Subcutaneous preadipocyte (primary cell): ENCODE measurements at places on chromosomes 5 and 9. TPM values are rescaled to one million over a fixed set of nuclear protein-coding genes. Genes with fewer than 3 reads are reported as not detected.

GLRA1 gene
- not detected in 2 replicates for total RNA-seq

PLPP7 gene
- total RNA-seq, result 7.8 and 13.6 TPM in 2 replicates

SLC1A1 gene
- total RNA-seq, result 28.7 and 32.1 TPM in 2 replicates

ZNF79 gene
- total RNA-seq, result 6.6 and 9.4 TPM in 2 replicates

TTC33 gene
- 9.6 and 11.7 TPM in 2 replicates for total RNA-seq

PAEP gene
- not detected in 2 replicates for total RNA-seq

LURAP1L gene
- total RNA-seq, result 28.9 and 34.9 TPM in 2 replicates

SNAPC4 gene
- 17.2 and 19.8 TPM in 2 replicates for total RNA-seq

RLN2 gene
- not detected in 2 replicates for total RNA-seq

INSL4 gene
- total RNA-seq, result not detected in 2 replicates

LPAR1 gene
- 74.5 and 141 TPM in 2 replicates for total RNA-seq

RORB gene
- total RNA-seq, result 0.37 and 1.2 TPM in 2 replicates

PCDHAC1 gene
- total RNA-seq, result not detected in 2 replicates

FBP1 gene
- not detected in 2 replicates for total RNA-seq

EIF4E1B gene
- total RNA-seq, result not detected in 2 replicates

PDZD2 gene
- under 0.01 and 0.73 TPM in 2 replicates for total RNA-seq

NNT gene
- total RNA-seq, result 39.3 and 46.1 TPM in 2 replicates

TXNDC8 gene
- not detected in 2 replicates for total RNA-seq

FOXD4L4 gene
- 0.20 TPM in 1 of 2 replicates, not detected in the other for total RNA-seq

SOX30 gene
- under 0.01 TPM in 1 of 2 replicates, not detected in the other for total RNA-seq

PLPPR1 gene
- not detected in 2 replicates for total RNA-seq

SH3TC2 gene
- 0.37 and 1.2 TPM in 2 replicates for total RNA-seq

C1QTNF2 gene
- under 0.01 TPM in 2 replicates for total RNA-seq

DAPK1 gene
- total RNA-seq, result 2.5 and 5.1 TPM in 2 replicates

CDC20B gene
- not detected in 2 replicates for total RNA-seq

SPATA31E1 gene
- 0.37 and 0.59 TPM in 2 replicates for total RNA-seq

PCDHGA4 gene
- 1.5 and 3.5 TPM in 2 replicates for total RNA-seq

TMEM245 gene
- 29.8 and 43.2 TPM in 2 replicates for total RNA-seq

SMIM33 gene
- not detected in 2 replicates for total RNA-seq

PCDHGA3 gene
- 0.73 and 1.2 TPM in 2 replicates for total RNA-seq

SKP1 gene
- 115 and 151 TPM in 2 replicates for total RNA-seq

NR3C1 gene
- 35.3 and 48.5 TPM in 2 replicates for total RNA-seq

PROB1 gene
- total RNA-seq, result 0.73 and 1.8 TPM in 2 replicates

PALM2AKAP2 gene
- total RNA-seq, result 11.4 and 13.3 TPM in 2 replicates

PRSS3 gene
- total RNA-seq, result 5.1 and 26.6 TPM in 2 replicates

FREM1 gene
- total RNA-seq, result 0.37 and 0.39 TPM in 2 replicates

CCL27 gene
- not detected in 2 replicates for total RNA-seq

OLFM1 gene
- total RNA-seq, result 6.5 and 10.7 TPM in 2 replicates

PRUNE2 gene
- total RNA-seq, result 37.3 and 68.7 TPM in 2 replicates

PRLR gene
- under 0.01 and 0.20 TPM in 2 replicates for total RNA-seq

SLC6A19 gene
- total RNA-seq, result not detected in 2 replicates
